ENCODE measurements at places on chromosomes 1 and 21. TPM values are rescaled to one million over a fixed set of nuclear protein-coding genes. Genes with fewer than 3 reads are reported as not detected.

PKP1 gene
- total RNA-seq: not detected

FALEC gene
- total RNA-seq: 2.6 TPM

ITGB2 gene
- total RNA-seq: 86.7 TPM

CLCNKA gene
- not detected for total RNA-seq

TMPRSS15 gene
- not detected for total RNA-seq

AMY1A gene
- total RNA-seq: not detected

TPTE gene
- not detected for total RNA-seq

SHISA4 gene
- total RNA-seq: not detected

STMN1 gene
- total RNA-seq: 42.2 TPM

ALX3 gene
- not detected for total RNA-seq

CFAP45 gene
- 2.4 TPM for total RNA-seq

TAL1 gene
- total RNA-seq: not detected

S1PR1 gene
- 219 TPM for total RNA-seq

LCE1D gene
- not detected for total RNA-seq

GLIS1 gene
- total RNA-seq: not detected

ADORA3 gene
- 0.39 TPM for total RNA-seq

CFHR1 gene
- not detected for total RNA-seq

SNX7 gene
- not detected for total RNA-seq

FCRLA gene
- 142 TPM for total RNA-seq

GUCA2B gene
- total RNA-seq: not detected

ZYG11A gene
- 1.5 TPM for total RNA-seq

FCRL6 gene
- 0.19 TPM for total RNA-seq

PTGFR gene
- not detected for total RNA-seq
